Fibroblast of lung (primary cell): ENCODE measurements at places on chromosomes 11 and 22. TPM values are rescaled to one million over a fixed set of nuclear protein-coding genes. Genes with fewer than 3 reads are reported as not detected.

RIBC2 gene
- under 0.01 TPM in 1 of 2 replicates, not detected in the other for total RNA-seq

GRCh38 chr11:133605482-133605881 lies 73.2 kb upstream of the OPCML start:
- DNase-seq, result no peak

- DNase-seq, result no peak
Observed at GRCh38 chr11:1113405-1114201, 38.9 kb downstream of the MUC2 start.

GRCh38 chr22:25146906-25147641 lies 52.6 kb upstream of the CRYBB3 start:
- no peak for DNase-seq

GRCh38 chr11:54558919-54559318 lies 44.9 kb downstream of the OR4C46 start:
- no peak for DNase-seq
